Stromal cell of bone marrow (primary cell): ENCODE measurements at places on chromosomes 5 and 9.

DNA sequence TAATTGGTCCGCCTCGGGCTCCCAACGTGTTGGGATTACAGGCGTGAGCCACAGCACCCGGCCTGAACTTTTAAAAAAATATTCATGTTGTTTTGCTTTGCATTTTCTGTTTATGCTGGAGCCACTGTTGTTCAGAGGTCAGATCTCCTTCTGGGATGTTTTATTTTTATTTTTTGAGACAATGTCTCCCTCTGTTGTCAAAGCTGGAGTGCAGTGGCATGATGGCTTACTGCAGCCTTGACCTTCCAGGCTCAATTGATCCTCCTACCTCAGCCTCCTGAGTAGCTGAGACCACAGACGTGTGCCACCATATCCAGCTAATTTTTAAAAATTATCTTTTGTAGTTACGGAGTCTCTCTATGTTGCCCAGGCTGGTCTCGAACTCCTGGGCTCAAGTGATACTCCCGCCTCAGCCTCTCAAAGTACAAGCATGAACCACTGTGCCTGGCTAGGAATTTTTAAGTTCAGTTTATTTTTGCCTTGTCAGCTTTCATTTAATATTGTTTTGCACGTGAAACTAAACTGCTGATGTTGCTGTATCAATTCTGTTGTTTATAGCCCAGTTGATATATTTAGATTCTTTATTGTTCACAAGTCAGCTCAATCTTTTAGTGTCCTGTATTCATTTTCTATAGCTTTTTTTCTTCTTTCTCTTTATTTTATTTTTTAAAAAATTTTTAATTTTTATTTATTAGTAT lies 13.7 kb downstream of the TMEFF1 start:
- no peak for DNase-seq

DNA sequence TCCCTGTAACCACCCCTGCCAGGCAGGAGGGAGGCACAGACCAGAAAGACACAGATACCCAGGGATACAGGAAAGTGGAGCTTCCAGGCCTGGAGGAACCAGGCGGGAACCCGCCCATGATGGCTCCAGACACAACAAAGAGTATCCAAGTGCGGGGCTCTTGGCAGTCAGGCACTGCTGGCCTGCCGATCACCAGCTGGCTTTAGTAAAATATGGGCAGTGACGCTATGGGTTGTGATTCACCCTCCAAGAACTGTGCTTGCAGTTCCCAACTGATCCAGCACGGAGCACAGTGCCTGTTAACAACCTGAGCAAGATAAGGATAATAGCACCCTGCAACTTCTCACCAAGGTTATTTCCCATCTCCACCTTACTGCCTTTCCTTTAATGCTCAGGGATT lies 463.3 kb downstream of the IRX1 start:
- DNase-seq = no peak

DNA sequence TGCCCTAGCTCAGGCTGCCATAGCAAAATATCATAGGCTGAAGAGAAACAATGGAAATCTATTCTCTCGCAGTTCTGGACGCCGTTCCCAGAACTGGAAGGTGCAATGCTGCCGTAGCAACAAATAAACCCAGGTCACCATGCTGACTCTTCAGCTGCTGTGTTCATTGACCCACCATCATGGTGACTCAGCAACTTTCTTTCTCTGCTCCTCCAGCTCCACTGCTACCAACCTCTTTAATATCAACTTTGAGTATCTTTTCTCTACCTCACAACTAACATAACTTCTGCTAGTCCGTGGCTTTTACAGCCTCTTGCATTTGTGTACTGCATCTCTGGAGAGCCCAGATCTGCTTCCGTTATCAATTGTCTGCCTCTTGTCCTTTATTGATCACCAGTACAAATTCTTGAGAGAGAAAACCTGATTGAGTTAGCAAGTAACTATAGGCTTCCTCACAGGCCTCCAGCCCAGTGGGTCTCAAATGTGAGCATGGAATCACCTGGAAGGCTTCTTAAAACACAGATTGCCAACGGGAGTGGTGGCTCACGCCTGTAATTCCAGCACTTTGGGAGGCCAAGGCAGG lies 47.3 kb upstream of the SLC30A5 start:
- no peak for DNase-seq

- DNase-seq = no peak
Measured at GRCh38 chr5:21672911-21673310, 1180.2 kb downstream of the CDH12 start.

DNA sequence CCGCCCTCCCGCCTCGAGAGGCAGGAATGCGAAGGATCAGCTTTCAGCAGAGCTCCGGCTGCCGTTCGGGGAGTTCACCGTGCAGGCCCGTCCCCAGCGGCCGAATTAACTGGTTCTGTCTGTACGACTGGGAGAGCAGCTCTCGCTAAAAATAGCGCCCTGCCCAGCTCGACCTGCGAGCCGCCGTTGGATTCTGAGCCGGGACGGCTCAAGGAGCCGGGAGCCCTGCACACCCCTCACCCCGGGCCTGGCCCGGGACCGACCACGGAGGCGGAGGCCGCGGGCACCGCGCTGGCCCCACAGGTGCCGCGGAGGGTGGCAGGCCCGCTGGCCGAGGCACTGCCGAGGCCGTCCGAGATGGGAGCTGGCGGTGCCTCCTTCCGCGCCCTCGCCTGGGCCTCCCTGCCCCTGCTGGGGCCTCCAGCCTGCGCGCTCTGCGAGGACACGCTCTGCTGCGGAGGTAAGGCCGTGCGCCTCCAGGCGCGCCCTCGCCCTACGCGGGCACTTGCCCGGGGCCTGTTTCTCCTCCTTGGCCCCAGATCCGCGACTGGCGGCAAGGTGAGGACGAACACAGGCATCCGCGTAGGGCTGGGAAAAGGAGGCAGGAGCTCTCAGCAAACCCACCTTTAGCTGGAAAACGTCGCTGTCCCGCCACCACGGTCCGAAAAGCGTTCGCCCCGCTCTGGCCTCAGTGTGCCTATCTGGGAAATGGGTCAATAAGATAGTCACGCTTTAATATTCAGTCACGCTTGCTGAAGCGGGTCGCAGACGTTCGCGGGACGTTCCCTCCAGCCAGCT lies 53.1 kb upstream of the DAB2IP start:
- peak; percentile 20 for DNase-seq

DNA sequence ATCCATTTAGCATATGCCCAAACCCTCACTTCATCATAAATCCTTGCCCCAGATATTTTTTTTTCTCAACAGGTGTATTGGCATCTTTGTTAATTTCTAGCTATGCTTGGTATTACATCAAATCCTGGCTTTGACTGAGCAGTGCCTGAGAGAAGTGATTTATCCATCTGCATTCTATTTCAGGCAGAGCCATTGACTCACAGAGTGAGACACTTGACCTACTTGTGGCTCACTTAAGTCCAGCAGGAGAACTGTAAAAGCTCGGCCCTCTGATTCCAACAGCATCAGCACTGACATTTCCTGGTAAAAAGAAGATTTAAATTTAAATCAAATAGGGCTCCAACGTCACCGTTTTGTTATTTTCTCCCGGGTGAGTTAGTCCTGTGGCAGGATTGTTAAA lies 93.4 kb downstream of the PLK2 start:
- DNase-seq = peak; percentile 44

GRCh38 chr5:175830586-175831300 lies 40.6 kb upstream of the CPLX2 start:
- DNase-seq = no peak

- DNase-seq = peak; percentile 70
Measured at GRCh38 chr9:114745108-114745848, 60.6 kb downstream of the TNFSF15 start.

DNA sequence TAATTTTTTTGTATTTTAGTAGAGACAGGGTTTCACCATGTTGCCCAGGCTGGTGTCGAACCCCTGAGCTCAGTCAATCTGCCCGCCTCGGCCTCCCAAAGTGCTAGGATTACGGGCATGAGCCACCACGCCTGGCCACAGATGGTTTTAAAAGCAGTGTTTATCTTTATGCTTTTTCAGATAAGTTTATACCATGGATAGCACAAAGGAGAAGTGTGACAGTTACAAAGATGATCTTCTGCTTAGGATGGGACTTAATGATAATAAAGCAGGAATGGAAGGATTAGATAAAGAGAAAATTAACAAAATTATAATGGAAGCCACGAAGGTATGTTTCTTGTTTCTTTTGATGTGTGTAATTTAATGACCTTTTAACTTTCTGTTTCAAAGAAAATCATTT lies 35.1 kb downstream of the POLK start:
- DNase-seq = no peak

DNA sequence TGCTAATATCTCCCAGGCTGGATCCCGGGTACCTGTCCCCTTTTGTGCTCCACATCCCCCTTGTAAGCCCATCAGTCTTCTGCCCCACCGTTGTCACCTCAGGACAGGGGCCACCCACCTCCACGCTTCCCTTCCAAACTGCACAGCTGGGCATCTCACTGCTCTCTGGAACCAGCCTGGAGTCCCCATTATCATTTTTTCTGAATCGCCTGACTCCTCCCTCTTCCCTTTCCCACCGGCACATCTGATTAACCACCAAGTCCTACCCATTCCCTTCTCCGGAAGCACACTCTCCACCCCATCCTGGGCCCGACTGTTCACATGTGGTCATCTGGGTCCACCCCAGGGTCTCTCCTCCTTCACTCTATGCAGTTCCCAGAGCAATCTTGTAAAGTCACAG lies 53.9 kb downstream of the PSD2 start:
- no peak for DNase-seq

GRCh38 chr9:72872718-72873117 lies 80.1 kb downstream of the ALDH1A1 start:
- no peak for DNase-seq

DNA sequence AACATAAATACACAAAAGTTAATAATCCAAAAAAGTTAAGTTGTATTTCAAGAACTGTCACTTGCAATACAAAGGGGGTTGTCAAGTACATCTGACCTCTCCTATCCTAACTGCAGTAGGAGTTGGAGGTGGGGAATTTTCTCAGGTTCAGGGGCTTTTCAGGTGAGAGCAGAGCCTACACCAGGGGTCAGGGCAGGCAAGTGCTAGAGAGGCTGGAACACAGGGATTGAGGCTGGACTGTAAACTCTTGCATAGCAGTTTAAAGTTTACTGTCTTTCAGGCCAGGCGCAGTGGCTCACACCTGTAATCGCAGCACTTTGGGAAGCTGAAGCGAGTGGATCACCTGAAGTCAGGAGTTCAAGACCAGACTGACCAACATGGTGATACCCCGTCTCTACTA lies 25.4 kb upstream of the RASGRF2 start:
- no peak for DNase-seq

DNA sequence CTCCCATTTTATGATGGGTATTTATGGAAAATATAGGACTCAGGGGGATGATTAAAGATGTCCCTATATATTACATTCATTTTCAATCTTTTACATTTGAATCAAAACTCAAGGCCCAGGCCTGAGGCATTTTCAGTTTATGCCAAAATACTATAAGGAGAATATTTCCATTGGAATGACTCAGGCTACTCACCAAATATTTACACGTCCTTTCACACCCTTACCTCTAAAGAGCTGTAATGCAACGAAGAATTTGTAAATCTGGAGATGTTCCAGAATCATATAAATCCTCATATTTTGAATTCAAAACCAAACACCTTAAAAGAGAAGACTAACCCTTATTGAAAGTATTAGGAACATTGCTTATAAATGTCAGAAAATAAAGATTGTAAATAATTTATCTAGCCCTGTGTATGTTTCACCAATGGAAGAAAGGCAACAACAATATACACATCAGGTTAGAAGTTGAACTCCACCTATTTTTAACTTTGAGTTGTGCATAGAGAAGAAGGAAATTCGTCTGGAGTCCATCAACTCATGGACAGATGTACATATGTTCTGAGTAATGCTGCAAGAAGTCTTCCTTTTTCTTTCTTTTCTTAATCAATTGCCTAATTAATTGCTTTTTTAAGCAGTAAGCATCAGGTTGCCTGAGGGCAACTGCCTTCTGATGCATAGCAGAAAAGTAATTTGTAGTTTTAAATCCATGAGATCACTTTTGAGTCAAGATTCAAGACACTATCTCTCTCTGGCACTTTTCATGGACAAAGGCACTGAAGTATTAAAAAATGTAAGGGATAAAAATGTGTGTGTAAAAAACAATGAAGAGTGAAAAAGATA lies 579.3 kb upstream of the RGMB start:
- DNase-seq = no peak

GRCh38 chr5:68924481-68925145 lies 169.2 kb upstream of the SLC30A5 start:
- peak; percentile 37 for DNase-seq

DNA sequence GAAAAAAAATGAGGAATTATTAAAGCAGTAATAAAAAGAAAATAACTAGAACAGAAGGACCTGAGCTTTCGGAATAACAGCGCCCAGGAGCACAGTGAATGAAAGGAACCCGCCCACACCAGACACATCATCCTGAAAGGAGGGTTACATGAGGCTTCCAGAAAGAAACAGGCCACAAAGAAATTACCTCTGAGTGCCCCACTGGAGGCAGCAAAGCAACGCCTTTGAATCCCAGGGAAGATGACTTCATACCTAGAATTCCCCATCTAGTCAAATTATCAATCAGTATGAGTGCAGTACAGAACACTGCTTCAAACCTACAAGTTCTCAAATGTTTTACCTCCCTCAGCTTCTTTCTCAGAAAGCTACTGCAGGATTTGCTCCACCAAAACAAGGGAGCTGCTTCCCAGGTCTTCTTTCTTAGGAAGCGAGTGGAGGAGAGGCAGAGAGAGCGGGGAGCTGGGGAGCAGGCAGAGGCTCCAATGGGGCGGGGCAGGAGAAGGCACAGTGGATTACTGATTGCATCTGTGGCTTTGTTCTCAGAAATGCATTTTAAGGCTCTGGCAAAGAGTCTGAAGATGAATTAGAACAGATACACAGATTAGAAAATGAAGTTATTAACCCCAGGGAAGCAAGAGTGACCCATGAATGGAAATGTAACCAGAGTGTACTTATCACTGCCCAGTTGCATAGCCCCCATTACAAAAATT lies 87.1 kb downstream of the SEMA4D start:
- DNase-seq = no peak

DNA sequence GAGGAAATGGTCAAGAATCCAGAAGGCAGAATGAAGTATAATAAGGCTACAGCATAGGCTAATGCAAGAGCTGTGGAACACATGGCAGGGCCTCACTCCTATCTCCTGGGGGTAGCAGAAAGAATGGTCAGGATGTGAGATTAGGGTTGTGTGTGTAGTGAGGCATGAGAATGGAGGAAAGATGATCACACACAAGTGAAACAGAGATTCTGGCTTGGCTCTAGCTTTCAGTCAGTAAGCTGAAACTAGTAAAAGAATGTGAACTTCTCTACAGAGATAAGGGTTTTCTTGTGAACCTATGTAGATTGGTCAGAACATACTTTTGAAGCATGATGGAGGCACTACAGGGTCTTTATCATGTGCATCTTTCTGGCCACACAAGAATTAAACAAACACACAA lies 298.8 kb downstream of the ASTN2 start:
- no peak for DNase-seq

- no peak for DNase-seq
Measured at GRCh38 chr5:111469903-111470302, 42.4 kb downstream of the STARD4 start.
